ENCODE measurements at places on chromosomes 7 and 10. TPM values are rescaled to one million over a fixed set of nuclear protein-coding genes. Genes with fewer than 3 reads are reported as not detected.
A peak's percentile ranks its signal among the peaks of the same experiment; 100 is the strongest.

Gene GRM3
- polyA plus RNA-seq, result not detected

Gene GRID2IP
- not detected for polyA plus RNA-seq

Gene C7orf25
- polyA plus RNA-seq, result 0.69 TPM

GRCh38 chr7:143363016-143363937 is 764 bp upstream of the FAM131B start:
- DNase-seq, result no peak

- DNase-seq, result no peak
Measured at GRCh38 chr7:44372560-44373417, 47.4 kb upstream of the CAMK2B start.

Gene BLNK
- polyA plus RNA-seq, result 209 TPM

DNA sequence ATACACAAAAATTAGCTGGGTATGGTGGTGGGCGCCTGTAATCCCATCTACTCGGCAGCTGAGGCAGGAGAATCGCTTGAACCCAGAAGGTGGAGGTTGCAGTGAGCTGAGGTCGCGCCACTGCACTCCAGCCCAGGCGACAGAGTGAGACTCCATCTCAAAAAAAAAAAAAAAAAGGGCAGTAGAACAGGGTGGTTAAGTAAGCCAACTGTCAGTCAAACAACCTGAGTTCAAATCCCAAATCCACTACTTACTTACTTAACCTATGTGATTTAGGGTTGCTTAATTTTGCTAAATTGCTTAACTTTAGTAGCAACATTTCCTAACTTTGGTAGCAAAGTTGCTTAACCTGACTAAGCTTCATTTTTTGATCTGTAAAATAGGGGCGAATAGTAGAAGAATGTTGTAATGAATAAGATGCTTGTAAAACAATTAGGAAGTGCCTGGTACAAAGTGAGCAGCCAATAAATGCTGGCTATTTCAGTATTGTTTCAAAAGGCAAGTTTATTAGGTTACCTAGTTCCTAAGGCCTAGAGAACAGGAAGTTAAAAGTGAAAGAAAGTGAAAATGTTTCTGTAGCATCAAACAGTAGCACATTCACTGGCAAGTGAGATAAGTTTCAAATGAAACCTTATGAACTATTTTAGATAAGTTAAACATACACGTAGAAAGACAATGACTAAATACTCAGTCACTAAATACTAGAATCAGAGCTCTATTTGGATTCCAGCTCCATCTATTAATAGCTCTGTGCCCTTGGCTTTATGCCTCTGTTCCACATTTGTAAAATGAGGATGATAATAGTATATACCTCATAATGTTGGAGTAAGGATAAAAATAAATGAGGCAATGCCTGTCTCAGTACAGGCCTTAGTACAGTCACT is 64.3 kb downstream of the HOXA1 start:
- DNase-seq, result peak; percentile 0

GRCh38 chr10:48439581-48440041 is 133.1 kb downstream of the MAPK8 start:
- DNase-seq, result no peak

Measured in naive B cell (primary cell).